ENCODE measurements at places on chromosomes 4 and X.

DNA sequence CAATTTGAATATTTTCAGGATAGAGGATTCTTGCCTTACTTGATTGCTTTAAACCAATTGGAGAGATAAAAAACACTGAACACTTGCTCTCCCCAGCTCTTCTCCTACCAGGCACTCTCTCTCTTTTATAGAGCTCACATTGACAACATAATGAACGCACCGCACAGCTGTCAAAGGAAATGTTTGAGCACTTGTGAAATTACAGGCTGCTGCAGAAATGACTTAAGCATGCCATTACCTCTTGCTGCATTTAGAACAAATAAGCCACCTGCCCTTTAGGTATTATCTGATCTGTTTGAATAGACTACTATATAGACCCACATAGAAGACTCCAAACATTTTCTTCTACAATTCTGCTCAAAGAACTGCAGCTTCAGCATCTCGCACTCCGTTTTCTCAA is 227.7 kb downstream of the C4orf33 start:
- DNase-seq = no peak

DNA sequence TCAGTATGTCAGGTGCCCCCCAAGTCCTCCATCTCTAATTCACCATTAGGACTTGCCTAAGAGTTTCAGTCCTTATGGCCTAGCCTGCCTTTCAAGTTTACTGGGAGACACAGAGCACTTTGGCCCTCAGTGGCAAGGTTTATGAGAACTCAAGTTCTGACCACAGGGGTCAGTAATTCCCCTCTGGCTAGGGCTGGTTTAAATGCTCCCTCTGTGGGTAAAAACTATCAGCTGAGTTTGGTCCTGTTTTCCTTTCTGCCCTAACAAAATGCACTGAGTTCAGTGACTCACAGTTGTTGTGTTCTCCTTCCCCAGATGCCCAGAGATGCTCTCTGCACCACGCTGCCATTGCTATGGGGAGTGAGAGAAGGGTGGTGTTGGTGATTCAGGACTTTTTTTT is 163.2 kb downstream of the RELL1 start:
- no peak for DNase-seq

- DNase-seq = no peak
Measured at GRCh38 chr4:144402176-144402575, 243.8 kb upstream of the HHIP start.

DNA sequence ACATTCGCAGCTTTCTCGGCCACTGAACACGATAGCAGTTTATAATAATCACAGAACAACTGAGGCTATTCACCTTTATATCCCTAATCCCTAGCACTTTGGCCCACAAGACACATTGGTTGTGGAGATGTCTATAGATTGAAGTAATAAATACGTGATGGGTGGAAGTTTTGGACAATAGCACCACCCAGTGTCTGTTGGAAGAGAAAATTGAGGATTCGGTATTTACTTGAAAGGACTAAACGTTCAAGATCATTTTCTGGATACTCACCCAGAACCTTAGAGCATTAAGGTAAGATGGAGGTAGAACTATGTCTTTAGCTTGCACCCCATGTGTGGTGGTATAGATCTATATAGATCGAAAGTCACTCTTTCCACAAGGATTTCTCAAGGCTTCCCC is 787 bp upstream of the TMSB15A start:
- DNase-seq = no peak

DNA sequence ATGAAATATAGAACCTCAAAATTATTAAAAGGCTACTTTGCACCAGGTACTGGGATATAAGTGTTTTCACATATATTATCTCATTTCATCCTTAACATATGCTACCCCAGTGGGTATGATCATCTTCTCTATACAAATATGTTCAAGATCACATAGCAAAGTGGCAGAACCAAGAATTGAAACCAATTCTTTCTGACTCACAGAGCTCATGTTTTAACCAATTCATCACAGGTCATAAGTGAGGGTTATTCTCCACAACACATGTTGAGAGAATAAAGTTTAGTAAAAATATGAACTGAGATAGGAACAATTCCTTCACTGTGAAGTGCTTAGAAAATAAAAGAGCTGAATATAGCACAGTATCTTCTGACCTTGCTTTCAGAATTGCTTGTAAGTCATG is 442.9 kb upstream of the RASGEF1B start:
- DNase-seq = no peak

GRCh38 chr4:168507178-168507815 is 10.4 kb downstream of the PALLD start:
- DNase-seq = no peak

DNA sequence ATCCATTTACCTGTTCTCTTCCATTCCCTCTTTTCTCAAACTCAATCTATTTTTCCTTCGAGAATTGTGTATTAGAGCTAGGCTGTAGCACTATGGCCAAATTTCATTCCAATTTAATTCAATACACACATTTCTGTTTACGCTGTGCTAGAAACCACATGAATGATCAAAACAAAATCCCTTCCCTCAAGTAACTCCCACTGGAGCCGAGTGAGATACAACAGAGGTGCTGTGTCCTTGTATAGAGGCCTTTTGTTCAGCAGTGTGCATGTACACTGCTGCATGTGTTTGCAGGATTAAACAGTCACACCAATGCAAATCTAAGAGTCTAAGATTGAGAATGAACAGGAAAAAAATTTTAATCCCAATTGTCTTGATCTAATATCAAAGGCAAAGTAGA is 734.2 kb downstream of the RAPGEF2 start:
- DNase-seq = no peak

GRCh38 chr4:133452678-133453077 is 303.6 kb downstream of the PCDH10 start:
- DNase-seq = no peak

DNA sequence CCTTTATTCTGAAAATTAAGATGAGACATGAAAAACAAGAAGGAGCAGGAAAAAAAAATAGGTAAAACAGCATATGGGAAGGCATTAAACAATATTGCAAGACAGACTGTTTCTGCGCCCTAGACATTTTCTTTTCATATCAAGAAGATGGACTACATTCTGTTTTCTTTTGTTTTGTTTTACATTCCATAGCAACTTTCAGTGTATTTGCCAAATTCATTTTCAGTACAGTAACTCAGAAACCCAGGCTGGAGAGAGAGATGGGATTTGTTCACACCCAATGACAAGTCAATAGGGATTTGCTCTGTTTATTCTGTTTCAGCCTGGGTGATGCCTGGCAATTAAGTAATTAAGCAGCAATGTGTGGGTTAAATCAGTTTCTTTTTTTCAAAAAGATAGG is 892.8 kb upstream of the DIAPH2 start:
- no peak for DNase-seq

DNA sequence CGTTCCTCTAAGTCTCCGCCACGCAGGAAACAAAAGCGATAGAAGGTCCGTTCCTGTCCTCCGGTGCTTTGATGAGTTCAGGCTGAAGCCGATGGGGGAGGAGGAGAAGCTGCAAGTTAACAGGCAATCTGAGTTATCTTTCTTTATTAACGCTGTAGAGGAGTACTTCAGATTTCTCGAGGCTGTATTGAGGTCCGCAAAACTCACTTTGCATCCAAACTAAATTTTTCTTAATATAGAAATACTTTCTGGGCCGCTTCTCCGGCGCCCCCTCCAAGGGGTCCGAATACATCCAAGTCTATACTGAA is 395 bp upstream of the SOWAHB start:
- DNase-seq = no peak

DNA sequence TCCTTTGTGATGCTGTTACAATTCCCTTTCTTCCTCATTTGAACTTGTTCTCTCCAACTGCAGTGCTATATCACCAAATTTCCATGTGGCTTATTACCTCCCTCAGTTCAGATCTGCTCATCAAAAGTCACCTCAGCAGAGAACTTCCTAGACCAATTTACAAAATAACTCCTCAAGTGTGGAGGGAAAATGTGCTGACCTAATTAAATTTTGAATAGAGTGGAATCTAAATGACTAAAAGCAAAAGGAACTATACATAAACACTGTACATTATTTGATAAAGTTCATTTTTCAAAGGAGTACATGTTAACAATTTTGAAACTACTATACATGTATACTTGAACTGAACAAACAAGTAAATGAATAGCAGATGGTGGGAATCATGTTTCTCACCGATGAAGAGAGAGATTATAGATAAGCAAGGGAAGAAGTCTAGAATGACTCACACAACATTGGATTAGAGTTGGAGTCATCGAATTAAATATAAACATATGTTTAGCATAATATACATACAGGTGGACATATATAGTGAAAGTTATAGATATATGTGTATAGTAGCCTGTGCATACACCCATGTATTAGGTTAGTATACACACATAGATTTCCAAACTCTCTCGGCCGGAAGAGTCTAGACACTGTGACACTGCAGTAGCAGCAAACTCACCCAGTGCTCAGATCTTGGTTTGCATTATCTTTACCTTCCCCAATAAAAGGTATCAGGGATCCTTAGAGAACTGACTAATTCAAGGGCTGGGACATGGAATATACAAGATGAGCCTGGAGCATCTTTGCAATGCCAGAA is 318.7 kb downstream of the PCDH18 start:
- no peak for DNase-seq

DNA sequence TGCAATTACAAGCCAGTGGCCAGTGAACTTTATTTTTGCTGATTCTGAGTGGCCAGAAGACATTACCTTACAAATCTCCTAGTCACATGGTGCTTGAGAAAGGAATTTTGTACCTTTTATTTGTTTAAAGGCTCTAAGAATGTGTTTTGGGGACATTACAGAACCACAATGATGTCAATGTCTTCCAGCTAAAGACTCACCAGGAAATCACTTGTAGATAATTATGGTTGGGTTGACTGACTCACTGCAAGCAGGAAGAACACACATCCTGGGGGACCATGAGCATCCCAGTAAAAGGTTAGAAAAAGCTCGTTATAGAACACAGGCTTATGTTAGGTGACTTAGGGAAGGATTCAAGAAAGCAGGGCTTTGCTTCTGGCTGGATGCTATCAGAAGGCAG is 119.4 kb upstream of the FAM9B start:
- no peak for DNase-seq

GRCh38 chr4:184983672-184984356 is 34.5 kb upstream of the HELT start:
- peak; percentile 10 for DNase-seq

- DNase-seq = no peak
Measured at GRCh38 chr4:95439071-95439470, 109.7 kb downstream of the UNC5C start.

- DNase-seq = no peak
Measured at GRCh38 chrX:30906726-30907125, 17.7 kb upstream of the TAB3 start.

DNA sequence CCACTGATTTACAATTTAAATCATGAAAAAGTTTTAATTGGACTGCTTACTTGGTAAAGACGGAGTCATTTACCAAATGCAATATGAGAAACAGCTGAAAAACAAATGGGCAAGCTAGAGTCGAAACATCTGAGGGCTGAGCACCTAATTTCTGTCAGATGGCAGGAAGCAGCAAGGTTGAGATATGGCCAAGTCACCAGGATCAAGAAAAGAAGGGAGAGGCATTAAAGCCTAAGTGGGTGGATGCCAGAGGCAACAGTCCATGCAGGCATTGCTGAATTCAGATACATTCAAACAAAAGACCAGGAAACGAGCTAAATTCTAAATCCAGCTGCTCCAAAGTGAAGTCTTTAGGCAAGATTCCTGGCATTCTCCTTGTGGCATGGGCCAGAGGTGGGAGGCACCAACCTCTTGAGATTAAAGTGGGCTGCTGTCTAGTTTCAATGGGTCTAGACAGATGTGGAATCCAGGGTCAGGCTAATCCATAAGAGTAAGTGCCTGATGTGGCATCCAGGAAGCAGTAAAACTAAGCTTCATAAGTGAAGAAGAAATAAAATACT is 8.0 kb upstream of the ARSJ start:
- no peak for DNase-seq

GRCh38 chr4:125187226-125188176 is 127.3 kb upstream of the FAT4 start:
- no peak for DNase-seq

DNA sequence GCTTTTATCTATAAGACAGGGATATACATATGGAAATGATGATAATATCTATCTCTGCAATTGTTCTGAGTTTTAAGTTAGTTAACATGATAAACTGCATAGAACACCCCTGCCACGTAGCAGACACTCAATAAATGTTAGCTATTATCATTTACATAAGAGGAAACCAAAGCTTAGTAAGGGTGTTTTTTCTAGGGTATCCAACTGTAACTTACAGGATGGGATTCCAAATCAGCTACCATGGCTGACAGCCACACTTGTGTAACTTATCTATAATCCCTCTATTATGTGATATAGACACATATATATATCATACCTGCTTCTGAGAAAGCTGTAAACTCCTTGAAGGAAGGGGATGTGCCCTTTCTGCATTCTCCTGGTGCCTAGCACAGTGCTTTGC is 1.1 kb upstream of the SPARCL1 start:
- no peak for DNase-seq

GRCh38 chrX:38578167-38578566 is 16.8 kb downstream of the TSPAN7 start:
- no peak for DNase-seq

DNA sequence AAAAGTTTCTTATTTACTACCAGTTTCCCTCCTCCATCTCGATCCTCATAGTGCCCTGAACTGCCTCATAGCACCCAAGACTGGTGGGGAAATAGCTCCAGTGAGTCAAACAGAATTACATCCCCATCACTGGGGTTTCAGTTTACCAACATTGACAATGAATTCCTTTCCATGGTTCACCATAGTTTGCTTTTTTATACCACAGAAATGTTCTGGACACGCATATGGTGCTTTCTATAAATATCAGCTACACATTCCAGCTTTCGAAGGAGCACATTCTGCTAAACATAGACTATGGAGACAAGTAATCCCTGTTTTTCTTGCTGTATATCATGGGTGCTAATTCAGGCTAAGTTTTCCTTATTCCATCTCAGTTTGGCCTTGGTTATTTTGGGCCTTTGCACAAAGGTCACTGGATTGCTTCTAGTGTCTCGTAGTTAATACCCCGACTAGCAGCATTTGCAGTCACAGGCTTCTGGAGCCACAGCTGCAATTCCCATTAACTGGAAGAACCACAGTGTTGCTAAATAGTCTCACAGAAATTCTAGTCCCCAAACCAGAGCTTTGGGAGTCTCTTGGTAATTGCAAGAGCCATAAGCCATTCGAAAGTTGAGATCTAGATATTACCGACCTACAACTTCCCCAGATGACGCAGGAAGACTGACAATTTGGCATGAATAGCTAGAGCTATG is 53.4 kb upstream of the TRPC3 start:
- DNase-seq = no peak

DNA sequence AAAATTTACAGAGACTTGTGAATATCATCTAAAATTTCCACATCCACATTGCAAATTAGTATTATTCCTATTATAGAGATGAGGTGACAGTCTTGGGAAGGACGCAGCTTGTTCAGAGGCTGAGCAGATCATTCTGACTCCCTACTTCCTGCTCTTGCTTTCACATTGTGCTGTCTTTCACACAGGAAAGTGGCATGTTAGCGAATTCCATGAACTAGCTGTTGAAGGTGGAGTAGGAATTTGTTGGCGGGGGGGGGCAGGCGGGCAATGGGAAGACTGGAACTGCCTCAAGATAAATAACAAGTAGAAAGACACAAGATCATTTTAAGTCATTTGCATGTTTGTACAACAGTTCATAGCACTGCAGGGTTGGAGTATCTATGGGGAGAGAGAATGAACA is 2.3 kb downstream of the PF4V1 start:
- DNase-seq = no peak

- no peak for DNase-seq
Measured at GRCh38 chr4:84894621-84895020, 71.9 kb downstream of the WDFY3 start.

- no peak for DNase-seq
Measured at GRCh38 chr4:94623126-94623911, 134.4 kb upstream of the BMPR1B start.

GRCh38 chr4:88327665-88328064 is 43.3 kb upstream of the PPM1K start:
- no peak for DNase-seq
